ENCODE measurements at places on chromosomes 13 and 19.

DNA sequence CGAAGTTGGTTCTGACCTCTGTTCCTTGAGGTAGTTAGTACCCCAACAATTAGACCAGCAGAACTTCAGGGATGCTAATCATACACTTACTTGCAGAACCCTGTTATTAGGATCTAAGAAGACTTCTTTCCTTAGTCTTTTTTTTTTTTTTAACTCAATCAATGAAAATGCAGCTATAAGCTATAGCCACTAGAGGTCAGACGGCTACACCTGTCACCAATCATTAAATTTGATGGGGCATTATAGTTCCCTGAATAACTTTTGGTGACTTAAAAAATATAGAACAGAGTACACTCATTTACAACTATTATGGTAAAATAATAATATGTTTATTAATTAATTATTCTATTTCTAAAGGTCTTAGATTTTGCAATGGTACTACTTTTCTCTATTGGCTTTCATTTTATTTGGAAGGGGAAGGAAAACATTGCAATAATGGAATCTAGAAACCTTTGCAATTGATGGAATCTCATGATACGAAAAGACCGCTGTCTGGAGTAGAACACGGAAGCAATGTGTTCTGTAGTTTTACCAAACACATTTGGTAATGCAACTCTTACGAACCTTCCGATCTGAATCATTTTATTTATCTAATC, 483.2 kb downstream of the DIAPH3 start:
- DNase-seq = no peak

DNA sequence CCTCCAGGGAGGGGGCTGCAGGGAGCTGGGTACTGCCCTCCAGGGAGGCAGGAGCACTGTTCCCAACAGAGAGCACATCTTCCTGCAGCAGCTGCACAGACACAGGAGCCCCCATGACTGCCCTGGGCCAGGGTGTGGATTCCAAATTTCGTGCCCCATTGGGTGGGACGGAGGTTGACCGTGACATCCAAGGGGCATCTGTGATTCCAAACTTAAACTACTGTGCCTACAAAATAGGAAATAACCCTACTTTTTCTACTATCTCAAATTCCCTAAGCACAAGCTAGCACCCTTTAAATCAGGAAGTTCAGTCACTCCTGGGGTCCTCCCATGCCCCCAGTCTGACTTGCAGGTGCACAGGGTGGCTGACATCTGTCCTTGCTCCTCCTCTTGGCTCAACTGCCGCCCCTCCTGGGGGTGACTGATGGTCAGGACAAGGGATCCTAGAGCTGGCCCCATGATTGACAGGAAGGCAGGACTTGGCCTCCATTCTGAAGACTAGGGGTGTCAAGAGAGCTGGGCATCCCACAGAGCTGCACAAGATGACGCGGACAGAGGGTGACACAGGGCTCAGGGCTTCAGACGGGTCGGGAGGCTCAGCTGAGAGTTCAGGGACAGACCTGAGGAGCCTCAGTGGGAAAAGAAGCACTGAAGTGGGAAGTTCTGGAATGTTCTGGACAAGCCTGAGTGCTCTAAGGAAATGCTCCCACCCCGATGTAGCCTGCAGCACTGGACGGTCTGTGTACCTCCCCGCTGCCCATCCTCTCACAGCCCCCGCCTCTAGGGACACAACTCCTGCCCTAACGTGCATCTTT, 7.8 kb upstream of the CEACAM5 start:
- DNase-seq = peak; percentile 16

DNA sequence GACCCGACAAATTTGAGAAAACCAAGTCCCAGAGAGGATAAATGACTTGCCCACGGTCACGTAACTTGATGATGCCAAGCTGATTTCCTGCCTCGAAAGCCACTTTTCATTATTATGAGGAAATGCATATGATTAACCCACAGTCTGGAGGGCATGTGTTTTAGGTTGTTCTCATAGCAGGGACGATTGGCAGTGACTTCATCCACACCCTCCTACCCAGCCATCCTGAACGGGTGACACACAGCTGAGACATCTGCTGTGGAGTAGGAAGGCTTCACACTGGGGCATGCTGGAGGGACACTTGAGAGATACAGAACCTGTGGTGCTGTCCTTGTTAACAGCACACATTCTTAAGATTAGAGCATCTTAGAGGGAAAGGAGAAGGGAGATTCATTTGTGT, 65.4 kb upstream of the WDFY2 start:
- no peak for DNase-seq

DNA sequence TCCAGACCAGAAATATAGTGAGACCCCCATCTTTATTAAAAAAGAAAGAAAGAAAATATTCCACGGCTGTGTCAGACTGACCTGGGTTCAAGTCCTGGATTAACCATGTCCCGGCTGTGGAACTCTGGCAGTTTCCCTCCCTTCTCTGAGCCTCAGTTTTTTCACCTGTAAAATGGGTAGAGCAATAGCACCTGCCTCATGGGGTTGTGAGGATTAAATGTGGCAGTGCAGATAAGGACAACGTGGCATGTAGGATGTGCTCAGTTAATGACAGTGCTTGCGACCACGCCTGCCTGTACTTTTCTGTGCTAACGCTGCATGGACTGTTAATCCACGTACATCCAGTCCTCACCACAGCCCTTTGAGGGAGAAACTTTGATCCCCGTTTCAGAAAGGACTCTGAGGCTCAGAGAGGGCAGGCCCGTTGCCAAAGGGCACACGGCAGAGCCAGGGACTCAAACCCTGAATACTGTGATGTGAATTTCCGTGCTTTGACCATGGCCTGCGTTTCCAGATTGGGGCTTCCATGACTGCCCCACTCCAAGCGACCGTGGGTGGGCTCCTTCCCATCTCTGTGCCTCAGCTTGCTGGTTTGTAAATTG, 16.1 kb downstream of the SBK2 start:
- no peak for DNase-seq

- DNase-seq = peak; percentile 4
These were observed 478.4 kb downstream of the TSHZ3 start for GRCh38 chr19:30870876-30871275.

DNA sequence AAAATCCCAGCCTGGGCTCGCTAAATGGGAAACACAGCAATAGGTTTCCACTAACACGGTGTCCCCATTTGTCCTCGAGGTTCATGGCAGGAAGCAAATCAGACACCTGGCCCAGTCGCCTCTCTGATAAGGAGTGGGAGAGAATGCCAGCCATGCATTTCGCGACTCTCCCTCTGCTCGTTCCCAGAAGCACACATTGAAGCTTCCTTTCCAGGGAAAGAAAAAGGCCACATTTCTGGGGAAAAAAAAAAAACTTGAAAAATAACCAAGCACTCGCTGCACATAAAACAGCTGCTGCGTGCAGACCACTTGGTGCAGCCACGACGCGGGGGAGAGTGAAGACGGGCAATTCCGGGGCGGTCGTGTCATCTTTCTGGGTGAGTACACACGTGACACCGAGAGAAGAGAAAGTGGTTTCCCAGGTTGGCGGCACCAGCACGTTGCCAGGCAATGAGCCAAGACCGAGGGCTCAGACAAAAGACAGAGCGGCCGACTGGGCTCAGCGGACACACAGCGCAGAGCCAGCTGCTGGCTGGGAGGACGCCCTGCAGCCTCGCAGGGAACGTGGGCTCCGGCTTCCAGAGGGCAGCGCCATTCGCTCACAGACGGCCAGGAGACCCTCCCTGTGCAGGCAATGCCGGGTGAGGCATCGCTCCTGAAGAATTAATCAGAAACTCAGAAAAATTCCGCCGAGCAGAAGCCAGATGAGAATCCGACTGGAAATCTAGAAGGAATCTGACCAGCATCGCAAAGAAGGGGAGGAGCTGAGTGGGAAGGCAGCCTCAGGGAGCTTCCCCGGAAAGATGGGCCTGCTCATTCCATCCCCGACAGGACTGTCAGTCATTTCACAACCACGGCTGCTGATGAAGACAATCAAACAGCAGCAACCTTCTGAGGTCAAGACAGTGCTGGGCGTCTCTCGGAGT, 83.2 kb upstream of the IRS2 start:
- peak; percentile 59 for DNase-seq

- DNase-seq = no peak
These were observed 1459.3 kb downstream of the UQCRFS1 start for GRCh38 chr19:27753622-27754021.

GRCh38 chr13:48110931-48111721, 16.2 kb upstream of the MED4 start:
- DNase-seq = no peak

All from H9 (cell line).